ENCODE measurements at places on chromosomes 3 and 15. TPM values are rescaled to one million over a fixed set of nuclear protein-coding genes. Genes with fewer than 3 reads are reported as not detected.

The DGKG gene
- total RNA-seq: 2.5 TPM

The IVD gene
- 49.5 TPM for total RNA-seq

The CHRFAM7A gene
- 0.33 TPM for total RNA-seq

The LRTM1 gene
- not detected for total RNA-seq

The NMNAT3 gene
- total RNA-seq: 3.8 TPM

The ADAMTS9 gene
- total RNA-seq: 2.7 TPM

The BCL2A1 gene
- not detected for total RNA-seq

The TMEM87A gene
- 56.3 TPM for total RNA-seq

The ARNT2 gene
- total RNA-seq: 2.3 TPM

The TMC3 gene
- total RNA-seq: not detected

The RBP2 gene
- not detected for total RNA-seq

The PLSCR2 gene
- not detected for total RNA-seq

The ROBO1 gene
- 57.2 TPM for total RNA-seq

The C2CD4B gene
- total RNA-seq: not detected

The GOLGA8S gene
- total RNA-seq: not detected

The TIMP4 gene
- not detected for total RNA-seq

The IGF2BP2 gene
- total RNA-seq: 67.7 TPM

The TMEM44 gene
- total RNA-seq: 12.0 TPM

Data from mammary epithelial cell (primary cell).